ENCODE measurements at places on chromosomes 5 and 9. TPM values are rescaled to one million over a fixed set of nuclear protein-coding genes. Genes with fewer than 3 reads are reported as not detected.

The C1QTNF2 gene
- total RNA-seq: not detected

The TRIM14 gene
- total RNA-seq: 47.4 TPM

The TAF11L5 gene
- total RNA-seq: not detected

The NTNG2 gene
- total RNA-seq: 1.2 TPM

The SLC25A48 gene
- total RNA-seq: not detected

The PCDHGB6 gene
- not detected for total RNA-seq

The LTC4S gene
- total RNA-seq: not detected

The ADAMTS13 gene
- total RNA-seq: 1.0 TPM

The SMIM33 gene
- 0.16 TPM for total RNA-seq
